ENCODE measurements at places on chromosomes 7 and 10.

DNA sequence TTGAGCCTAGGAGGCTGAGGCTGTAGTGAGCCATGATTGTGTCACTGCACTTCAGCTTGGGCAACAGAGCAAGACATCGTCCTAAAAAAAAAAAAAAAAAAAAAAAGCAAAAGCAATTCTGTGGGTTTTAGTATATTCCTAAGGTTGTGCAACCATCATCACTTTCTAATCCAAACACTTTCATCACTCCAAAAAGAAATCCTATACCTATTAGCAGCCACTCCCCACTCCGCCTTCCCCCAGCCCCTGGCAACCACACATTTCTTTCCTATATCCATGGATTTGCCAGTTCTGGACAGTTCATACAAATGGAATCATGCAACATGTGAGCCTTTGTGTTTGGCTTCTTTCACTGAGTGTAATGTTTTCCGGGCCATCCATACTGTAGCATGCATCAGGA is 20.4 kb downstream of the ZAN start:
- no peak for DNase-seq

GRCh38 chr7:30327813-30328212 is 43.4 kb downstream of the ZNRF2 start:
- DNase-seq, result no peak

- no peak for DNase-seq
Observed at GRCh38 chr10:97184971-97185325, 811 bp downstream of the SLIT1 start.

- no peak for DNase-seq
Observed at GRCh38 chr7:128841921-128842673, 11.9 kb downstream of the FLNC start.

- DNase-seq, result no peak
Observed at GRCh38 chr7:106657085-106657991, 3.6 kb downstream of the CCDC71L start.

DNA sequence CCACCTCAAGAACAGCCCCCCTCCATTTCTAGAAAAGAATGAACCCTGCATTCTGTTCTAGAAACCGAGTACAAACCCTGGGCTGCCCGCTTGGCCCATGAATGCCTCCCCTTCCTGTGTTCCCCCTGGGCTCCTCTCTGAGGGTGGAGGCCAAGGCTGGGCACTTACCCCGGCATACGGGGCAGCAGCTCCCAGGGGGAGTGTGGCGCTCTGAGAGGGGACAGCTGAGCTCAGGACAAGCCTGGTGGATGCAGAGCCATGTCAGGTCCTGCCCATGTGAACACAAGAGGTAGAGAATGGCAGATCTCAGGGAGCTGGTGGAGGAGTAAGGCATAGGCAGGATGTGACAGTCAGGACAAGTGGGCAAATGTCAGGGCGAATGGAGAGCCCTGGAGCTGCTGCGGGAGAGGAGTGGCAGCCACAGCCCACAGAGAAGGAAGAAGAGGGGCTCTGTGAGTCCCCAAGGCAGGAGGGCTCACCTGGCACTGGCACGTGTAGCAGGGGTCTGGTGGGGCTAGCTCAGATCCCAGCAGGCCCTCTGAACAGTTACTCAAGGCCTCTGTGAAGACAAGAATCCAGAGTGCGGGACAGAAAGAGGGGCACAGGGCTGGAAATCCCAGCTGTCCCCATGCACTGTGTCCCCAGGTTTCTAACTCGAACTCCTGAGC is 18.9 kb downstream of the ATP6V1F start:
- no peak for DNase-seq

DNA sequence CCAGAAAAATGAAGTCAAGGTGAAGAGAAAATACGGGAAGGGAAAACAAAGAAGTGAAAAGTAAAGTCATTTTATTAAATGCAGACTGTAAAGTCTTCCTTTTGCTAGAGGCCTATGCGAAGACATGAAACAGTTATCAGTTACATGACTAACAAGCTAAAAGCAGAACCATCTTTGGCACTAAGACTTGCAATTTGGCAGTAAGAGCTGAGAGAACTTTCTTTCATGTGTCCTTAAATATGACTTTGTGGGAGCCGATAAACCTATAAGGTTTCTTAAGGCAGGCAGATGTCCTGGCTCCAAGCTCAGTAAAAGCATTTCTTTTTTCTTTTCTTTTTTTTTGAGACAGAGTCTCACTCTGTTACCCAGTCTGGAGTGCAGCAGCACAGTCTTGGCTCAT is 10.4 kb downstream of the ANLN start:
- DNase-seq, result no peak

GRCh38 chr10:29486433-29486832 is 148.3 kb downstream of the SVIL start:
- no peak for DNase-seq

DNA sequence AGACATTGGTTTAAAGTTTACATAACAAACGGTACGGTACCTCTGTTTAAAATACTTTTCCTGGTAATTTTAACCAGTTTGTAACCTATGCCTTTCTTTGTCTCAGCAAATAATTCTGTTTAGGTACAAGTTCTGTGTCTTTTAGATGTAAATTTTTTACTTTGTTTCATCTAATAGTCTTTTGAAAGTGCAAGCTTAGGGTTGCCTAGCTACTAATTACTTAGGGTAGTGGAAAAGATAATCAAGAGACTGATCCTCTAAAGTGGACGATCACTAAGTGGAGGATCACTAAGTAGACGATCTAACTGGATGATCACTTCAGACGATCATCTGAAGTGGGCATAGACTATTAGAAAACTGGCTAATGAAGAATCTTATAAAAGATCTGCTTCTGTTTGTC is 16.1 kb upstream of the FKBP9 start:
- DNase-seq, result no peak

DNA sequence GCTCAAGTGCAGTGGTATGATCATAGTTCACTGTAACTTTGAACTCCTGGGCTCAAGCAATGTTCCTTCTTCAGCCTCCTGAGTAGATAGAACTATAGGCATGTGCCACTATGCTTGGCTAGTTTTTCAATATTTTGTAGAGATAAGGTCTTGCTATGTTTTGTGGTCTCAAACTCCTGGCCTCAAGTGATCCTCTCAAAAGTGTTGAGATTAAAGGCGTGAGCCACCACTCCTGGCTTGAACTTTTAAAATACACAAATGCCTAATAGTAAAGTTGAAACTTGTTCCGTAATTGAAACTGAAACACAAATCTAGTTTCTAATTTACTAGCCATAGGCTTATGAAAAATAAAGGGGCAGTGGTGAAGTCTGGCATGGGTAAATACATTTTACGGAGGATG is 65.7 kb downstream of the AP3M1 start:
- no peak for DNase-seq

DNA sequence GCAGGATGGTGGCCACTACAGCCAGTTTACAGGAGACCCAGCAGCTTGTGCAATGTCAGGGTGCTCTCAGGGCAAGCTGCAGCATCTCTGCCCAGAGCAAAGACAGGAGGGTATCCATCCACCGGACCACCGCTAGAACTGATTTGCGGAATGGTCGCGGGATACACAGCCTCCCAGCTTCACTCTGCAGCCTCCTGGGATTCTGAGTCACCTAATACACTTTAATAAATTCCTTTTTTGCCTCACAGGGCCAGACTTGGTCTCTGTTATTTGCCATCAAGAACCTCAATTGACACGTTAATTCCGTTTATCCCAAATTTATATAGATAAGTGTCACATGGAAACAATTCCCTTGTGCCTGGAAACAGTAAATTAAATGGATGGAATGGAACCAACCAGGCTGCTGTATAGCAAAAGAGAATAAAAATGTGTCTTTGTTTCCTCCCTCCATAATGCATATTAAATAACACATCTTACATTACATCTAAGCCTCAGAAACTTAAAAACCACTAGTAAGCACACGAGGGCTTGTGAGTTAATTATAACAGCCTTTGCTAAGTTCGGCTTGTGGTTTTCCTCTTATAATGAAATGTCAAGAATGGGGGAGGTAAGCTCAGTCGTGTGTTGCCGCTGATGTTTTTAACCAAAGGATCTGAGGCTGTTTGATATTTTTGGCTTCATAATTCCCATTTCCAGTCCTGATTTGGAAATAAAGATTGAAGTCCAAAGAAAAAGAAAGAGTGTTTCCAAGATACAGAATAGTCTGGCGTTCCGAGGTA is 52.1 kb downstream of the ADRB1 start:
- DNase-seq, result no peak

DNA sequence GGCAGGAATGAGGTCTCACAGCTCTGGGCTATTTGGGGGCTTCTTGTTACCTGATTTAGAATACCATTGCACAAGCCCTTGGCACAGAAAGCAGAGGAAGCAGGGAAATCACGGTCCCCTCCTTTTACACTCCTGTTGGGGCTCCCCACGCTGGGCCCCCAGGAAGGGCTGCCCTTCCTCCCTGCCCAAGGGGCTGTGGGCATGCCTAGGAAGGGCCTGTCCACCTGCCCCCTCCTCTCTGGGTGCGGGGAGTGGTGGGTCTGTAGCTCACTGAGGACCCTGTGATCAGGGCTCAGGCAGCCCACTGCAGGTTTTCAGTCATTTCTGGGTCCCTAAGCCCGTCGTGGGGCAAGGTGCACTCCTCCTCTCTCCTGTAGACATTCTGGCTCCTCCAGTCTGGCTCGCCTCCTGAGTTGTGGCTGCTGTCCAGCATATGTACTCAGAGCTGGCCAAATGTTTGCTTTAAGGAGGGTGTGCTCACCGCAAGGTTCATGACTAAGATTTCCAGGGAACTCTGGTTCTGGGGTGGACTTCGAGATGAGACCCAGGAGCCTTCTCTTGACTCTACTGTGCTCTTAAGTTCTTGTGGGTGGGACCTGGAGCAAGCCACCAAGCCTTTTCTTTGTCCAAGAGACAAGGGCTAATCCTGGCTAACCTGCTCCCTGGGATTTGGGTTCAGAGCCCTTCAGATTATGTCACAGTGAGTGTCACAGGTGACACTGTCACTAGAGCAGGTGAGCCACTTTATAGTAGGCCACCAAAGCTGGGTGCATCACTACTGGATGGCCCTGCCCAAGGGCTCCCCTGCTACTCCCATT is 56.0 kb downstream of the TACR2 start:
- peak; percentile 42 for DNase-seq

- no peak for DNase-seq
Observed at GRCh38 chr10:91610444-91610843, 22.4 kb downstream of the PPP1R3C start.

- DNase-seq, result no peak
Observed at GRCh38 chr10:37976880-37977203, 395 bp upstream of the ZNF25 start.

DNA sequence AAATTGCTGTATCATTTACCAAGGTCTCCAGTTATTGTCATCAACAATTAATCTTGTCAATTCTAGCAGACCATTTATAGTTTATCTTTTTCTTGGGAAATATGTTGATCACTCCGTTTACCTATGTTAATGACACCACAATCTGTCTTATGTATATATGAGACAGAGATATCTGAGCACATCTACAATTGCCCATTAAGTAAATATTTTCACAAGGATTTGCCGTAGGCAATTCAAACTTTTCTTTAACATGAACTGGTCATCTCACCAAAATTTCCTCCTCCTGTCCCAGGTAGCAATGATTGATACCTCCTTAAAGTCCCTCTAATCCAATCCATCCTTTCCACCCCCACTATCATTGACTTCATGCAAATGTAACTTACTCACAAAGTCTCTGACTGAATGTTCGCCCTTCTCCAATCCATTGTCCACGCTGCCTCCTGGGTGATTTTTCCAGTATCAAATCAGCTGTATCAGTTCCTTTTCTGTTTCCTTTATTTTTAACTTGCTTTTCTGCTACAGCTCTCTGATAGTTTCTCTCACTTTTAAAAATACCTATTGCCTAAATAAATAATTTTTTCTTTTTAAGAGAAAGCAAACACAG is 138.3 kb downstream of the GNAT3 start:
- no peak for DNase-seq

- DNase-seq, result no peak
Observed at GRCh38 chr7:27104341-27105058, 2.0 kb upstream of the HOXA2 start.

DNA sequence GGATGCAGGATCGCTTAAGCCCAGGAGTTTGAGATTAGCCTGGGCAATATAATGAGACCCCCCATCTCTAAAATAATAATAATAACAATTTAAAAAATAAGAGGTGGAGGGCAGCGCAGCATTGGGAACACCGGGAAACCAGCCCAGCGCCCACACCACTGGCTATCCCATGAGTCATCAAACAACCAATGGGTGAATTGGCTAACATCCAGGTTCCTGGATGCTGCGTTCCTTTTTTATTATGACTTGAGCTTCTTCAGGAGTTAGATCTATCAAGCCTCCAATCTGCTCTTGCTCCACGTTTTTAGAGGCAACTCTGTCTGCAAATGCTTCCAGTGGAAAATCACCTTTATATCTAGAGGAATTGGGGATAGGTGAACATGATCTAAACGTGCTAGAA is 10.0 kb upstream of the LRRC4 start:
- peak; percentile 54 for DNase-seq

DNA sequence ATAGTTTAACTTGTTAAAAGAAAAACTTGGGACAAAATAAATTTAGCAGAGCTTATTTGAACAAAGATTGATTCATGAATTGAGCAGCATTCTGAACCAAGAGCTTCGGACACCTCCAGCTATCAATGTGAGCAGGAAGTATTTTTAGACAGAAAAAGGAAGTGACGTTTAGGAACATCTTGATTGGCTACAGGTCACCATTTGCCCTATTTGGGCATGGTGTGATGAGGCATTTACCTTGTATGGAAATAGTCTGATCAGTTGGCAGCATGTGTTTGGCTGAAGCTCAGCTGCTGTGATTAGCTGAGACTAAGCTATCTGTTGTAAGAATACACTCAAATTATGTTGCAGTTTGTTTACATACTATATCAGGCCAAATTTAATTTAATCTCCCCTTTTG is 185.1 kb downstream of the ATRNL1 start:
- no peak for DNase-seq

- no peak for DNase-seq
Observed at GRCh38 chr7:35802102-35802466, 1.2 kb downstream of the SEPTIN7 start.

DNA sequence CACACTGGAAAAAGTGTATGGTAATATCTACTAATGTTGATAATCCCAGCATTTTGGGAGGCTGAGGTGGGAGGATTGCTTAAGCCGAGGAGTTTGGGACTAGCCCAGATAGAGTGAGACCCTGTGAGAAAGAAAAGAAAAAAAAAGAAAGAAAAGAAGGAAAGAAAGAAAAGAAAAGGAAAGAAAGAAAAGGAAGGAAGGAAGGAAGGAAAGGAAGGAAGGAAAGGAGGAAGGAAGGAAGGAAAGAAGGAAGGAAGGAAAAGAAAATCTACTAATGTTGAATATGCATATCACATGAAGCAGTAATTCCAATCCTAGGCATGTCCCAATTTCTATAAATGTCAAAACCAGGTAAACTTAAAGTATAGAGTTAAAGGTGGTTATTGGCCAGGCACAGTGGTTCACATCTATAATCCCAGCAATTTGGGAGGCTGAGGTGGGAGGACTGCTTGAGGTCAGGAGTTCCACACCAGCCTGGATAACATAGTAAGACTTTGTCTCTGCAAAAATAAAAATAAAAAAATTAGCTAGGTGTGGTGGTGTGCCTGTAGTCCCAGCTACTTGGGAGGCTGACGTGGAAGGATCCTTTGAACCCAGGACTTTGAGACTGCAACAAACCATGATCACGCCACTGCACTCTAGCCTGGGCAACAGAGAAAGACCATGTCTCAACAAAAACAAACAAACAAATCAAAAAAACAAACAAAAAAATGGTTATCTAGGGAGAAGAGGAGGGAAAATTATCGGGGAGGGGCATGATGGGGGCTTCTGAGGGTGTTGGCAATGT is 5.2 kb upstream of the KAZALD1 start:
- DNase-seq, result no peak

GRCh38 chr10:2861632-2862210 is 205.6 kb upstream of the PFKP start:
- no peak for DNase-seq
